ENCODE measurements at places on chromosomes 1 and 21. TPM values are rescaled to one million over a fixed set of nuclear protein-coding genes. Genes with fewer than 3 reads are reported as not detected.
A peak's percentile ranks its signal among the peaks of the same experiment; 100 is the strongest.

- no peak for DNase-seq
- no peaks in the 10 kb centered on the region for H3K36me3 ChIP-seq
- H3K27ac ChIP-seq = no peak overlapping the region
- H3K4me1 ChIP-seq = no peaks in the 10 kb centered on the region
- H3K4me3 ChIP-seq = no peak overlapping the region
- no peaks in the 10 kb centered on the region for H3K27me3 ChIP-seq
These were observed 43.4 kb upstream of the C1orf53 start for GRCh38 chr1:197859024-197859423.

GRCh38 chr1:164772635-164773034 lies 213.7 kb downstream of the PBX1 start:
- H3K27me3 ChIP-seq = no peaks in the 10 kb centered on the region
- H3K27ac ChIP-seq = peak overlapping the region; percentile 1
- no peaks in the 10 kb centered on the region for H3K36me3 ChIP-seq
- H3K4me3 ChIP-seq = no peak overlapping the region
- DNase-seq = peak; percentile 45

- H3K4me3 ChIP-seq = no peak overlapping the region
- no peaks in the 10 kb centered on the region for H3K27me3 ChIP-seq
- H3K36me3 ChIP-seq = no peaks in the 10 kb centered on the region
- DNase-seq = no peak
- peaks cover 100% of the 10 kb centered on the region for H3K4me1 ChIP-seq
- peak overlapping the region; percentile 67 for H3K27ac ChIP-seq
These were observed 20.5 kb downstream of the MAPKAPK2 start for GRCh38 chr1:206705191-206705590.

GRCh38 chr1:4648657-4649056 lies 5.8 kb upstream of the AJAP1 start:
- H3K36me3 ChIP-seq = no peaks in the 10 kb centered on the region
- DNase-seq = no peak
- H3K27ac ChIP-seq = no peak overlapping the region
- H3K4me1 ChIP-seq = no peaks in the 10 kb centered on the region

Gene CD1C
- not detected for total RNA-seq

Gene CELA2B
- total RNA-seq = not detected

DNA sequence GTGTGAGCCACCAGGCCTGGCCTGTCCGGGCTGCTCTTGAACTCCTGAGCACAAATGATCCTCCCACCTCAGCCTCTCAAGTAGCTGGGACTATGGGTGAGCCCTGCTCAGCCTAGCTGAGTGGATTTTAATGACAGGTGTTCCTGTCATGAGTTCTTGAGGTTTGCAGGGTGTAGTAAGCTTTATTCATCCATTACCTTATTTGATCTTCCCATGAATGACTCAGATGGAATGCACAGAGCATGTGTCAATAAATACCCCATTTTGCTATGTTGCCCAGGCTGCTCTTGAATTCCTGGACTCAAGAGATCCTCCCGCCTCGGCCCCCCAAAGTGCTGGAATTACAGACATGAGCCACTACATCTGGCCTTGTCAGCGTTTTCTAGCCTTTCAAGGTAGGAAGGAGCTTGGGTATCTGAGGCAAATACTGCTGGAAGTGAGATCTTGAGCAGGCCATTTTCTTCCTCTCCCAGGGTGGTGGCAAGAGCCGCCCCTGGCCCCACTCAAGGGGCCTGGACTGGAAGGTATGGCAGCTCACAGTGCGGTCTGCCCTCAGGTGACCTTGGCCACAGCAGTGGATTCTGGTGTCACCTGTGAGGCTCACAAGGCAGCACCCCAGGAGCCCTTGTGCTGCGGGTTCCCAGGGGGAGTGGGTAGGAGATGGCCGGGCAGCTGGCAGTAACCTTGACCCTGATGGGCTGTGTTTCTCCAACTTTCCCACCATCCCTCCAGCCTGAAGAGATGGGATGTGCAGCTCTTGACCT lies 20.0 kb downstream of the PIK3CD start:
- H3K27ac ChIP-seq = no peak overlapping the region
- H3K4me3 ChIP-seq = no peak overlapping the region
- no peaks in the 10 kb centered on the region for H3K27me3 ChIP-seq
- no peaks in the 10 kb centered on the region for H3K4me1 ChIP-seq
- H3K36me3 ChIP-seq = no peaks in the 10 kb centered on the region
